Right ventricle myocardium superior (tissue), 1 donor: ENCODE measurements at places on chromosomes 4 and X.

DNA sequence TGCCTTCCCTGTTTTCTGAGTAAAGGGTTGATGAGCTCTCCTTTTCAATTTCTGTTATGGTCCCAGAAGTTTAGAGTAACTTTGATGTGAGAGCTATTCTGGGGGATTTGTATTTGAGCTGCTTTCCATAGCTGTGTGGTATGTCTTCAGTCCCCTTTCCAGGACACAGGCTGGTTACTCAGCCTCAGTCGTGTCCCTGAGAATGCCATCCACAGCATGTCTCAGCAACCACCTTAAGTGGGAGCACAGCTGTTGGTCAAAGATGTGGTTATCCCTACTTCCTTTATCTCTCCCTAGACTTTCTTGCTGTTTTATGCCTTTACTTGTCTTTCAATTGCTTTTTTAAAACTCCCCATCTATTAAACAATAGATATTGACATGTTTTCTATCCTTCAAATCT lies 37.8 kb downstream of the RNF175 start:
- DNase-seq: no peak

GRCh38 chrX:124540474-124540873 lies 194.1 kb downstream of the SH2D1A start:
- no peak for DNase-seq

- no peak for DNase-seq
These were observed 7.5 kb upstream of the SETD7 start for GRCh38 chr4:139563515-139563914.

- no peak for DNase-seq
These were observed 127.5 kb upstream of the NRK start for GRCh38 chrX:105694839-105695238.

DNA sequence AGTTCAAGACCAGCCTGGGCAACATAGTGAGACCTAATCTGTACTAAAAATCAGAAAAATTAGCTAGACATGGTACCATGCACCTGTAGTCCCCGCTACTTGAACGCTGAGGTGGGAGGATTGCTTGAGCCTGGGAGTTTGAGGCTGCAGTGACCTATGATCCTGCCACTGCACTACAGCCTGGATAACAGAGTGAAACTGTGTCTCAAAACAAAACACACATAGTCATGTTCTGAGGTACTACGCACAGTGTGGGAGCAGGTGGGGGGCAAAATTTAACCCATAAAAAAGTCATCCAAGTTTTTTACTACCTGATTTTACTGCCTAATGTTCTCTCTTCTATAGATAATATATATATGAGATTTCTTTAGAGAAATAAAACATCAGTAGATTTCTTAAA lies 28.4 kb downstream of the HSPA4L start:
- DNase-seq: no peak

GRCh38 chrX:7074908-7075204 lies 72.7 kb upstream of the STS start:
- DNase-seq: no peak

DNA sequence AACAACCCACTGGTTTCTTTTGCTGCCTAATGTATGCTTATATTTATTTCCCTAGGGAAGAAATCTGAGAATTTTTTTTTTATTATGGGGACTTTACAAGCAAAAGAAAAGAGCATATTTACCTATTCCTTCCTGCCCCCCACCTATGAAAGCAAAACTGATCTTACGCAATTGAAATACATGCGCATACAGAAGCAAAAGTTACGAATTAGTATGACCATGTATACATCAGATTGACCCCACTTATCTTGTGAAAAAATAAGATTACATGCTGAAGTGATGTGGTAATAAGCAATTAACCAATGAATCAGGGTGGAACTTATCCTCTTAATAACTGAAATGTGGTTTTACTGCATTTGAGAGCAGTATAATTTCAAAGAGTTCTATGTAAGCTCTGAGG lies 151.0 kb downstream of the TENM3 start:
- no peak for DNase-seq

GRCh38 chrX:69130439-69130838 lies 34.8 kb downstream of the PJA1 start:
- DNase-seq: no peak

DNA sequence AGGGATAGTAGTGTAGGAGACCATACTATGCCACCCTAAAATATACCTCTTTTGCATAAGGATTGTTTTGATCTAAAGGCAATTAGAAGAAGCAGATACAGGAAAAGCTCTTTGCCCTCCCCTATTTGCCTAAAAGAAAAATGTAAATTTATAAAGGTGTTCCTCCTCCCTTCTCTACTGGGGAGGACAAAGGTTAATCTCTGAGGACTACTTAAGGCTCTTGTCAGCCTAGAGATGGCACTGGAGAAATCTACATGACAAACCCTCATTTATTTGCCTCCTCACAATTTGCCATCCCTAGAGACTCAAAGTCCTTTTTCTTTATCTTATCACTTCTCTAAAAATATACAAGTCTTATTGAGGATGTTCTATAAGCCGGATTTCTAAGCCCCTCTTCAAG lies 1021.8 kb downstream of the STPG2 start:
- no peak for DNase-seq

GRCh38 chr4:70315928-70316327 lies 18.9 kb upstream of the CABS1 start:
- no peak for DNase-seq
